AG10803 (cell line): ENCODE measurements at places on chromosomes 3 and 15.

DNA sequence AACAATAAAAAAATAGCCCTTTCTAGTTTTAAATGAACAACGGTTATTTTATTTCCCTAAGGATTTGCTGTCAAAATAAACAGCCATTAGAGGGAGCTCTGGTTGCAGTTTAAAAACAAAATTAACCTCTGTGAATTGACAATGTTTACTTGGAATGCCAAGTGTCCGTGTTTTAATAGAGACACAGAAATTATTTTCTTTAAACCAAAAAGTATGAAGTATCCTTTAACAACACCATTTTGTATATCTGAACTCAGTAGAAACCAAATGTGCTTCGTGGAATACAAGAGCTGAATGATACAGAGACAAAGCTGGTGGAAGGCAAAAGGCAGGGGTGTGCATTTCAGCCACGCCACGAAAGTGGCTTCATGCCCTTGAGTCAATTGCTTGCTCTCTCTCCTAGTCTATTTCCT, 74.4 kb downstream of the MOBP start:
- peak; percentile 20 for DNase-seq

GRCh38 chr15:35980719-35981118, 434.8 kb upstream of the DPH6 start:
- peak; percentile 21 for DNase-seq

- peak; percentile 20 for DNase-seq
Observed at GRCh38 chr3:43747641-43748040, 56.9 kb downstream of the ABHD5 start.

DNA sequence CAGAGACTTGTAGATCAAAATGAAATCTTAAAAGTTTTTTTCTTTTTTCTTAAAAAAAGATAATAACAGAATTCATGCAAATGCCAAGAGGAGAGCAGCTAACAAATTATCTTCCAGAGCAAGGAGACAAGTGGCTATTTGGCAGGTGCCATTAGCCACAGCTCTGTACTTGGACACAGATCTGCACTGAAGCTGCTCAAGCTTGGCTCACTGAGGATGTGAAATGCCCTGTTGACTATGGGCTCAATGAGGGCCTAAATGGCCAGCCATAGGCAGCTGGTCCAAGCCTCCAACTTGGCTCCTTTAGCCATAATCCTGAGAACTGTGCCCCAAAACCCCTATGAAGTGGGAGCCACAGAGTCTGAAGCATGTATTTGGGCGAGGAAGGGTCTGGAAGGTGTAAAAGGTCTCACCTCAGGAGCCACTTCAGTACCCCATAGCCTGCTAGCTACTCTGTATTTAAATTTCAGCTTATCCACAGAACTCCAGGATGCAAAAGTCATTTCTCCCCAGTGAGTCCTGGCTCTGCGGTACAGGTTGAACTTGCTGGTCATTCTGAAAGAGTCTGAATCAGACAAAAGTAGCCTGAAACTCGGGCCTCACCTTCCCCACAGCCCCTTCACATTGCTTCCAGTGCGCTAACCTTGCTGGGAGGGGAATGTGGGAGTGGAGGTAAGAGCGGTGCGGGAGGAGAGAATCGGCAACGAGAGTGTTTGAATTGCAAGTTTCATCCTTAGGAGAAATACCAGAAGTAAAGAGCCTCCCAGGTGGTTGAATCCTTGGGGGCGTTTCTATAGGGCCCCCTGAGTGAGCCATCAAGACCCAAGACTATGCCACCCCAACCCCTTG, 48.0 kb downstream of the ZIC4 start:
- DNase-seq: no peak

DNA sequence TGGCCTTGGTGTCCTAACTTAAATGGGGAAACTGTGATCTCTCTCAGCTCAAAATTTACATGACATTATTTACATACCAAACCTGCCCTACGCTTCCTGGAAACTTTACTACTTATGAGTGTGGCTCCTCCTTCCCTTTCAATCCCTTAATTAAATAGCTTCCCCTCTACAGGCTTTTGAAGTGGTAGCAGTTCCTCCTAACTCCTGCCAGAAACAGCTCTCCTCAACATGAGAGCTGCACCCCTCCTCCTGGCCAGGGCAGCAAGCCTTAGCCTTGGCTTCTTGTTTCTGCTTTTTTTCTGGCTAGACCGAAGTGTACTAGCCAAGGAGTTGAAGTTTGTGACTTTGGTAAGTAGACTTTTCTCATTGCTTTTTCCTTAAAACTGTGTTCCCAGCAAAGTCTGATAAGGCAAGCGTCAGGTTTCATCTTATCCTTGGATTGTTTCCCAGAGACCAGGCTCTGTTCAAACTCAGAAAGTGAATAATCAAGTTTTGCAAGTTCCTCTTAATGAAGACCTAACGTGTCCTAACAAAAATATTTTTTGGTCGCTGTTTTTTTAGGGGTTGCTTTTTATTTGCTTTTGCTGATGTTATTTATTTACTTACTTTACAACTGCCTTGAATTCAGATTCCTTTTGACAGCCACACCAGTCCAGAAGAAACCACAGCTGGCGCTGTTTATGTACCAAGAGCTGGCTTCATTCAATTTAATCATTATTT, at the start of gene ACP3:
TSS of gene ACP3 (plus strand) at position 179 of the 720 bp plus-strand sequence. CDS start at position 229, 50 bp downstream.
- peak; percentile 23 for DNase-seq

- no peak for DNase-seq
Observed at GRCh38 chr15:65392368-65392767, 14.6 kb upstream of the IGDCC3 start.

- no peak for DNase-seq
Observed at GRCh38 chr3:77535116-77535515, 495.2 kb downstream of the ROBO2 start.

- DNase-seq: no peak
Observed at GRCh38 chr3:16994854-16995525, 110.2 kb downstream of the PLCL2 start.
